CD8-positive, alpha-beta T cell (primary cell): ENCODE measurements at places on chromosomes 2 and 18.

DNA sequence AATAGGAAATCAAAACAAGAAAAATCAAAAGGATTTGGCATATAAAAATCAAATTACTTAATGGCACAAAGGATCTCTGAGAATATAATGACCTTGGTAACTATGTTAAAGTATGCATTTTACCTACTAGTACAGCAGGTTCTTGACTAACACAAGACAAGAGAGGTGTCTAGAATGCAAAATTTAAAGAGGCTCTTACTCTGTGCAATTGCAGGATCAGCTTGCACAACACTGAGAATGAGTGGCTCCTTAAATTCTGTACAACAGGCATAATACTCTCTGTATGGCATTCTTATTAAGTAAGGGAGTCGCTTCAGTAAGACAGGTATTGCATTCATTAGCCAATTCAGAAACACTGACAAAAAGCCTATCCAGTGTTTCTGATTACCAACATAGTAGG is 72.6 kb downstream of the UGP2 start:
- no peak for DNase-seq

DNA sequence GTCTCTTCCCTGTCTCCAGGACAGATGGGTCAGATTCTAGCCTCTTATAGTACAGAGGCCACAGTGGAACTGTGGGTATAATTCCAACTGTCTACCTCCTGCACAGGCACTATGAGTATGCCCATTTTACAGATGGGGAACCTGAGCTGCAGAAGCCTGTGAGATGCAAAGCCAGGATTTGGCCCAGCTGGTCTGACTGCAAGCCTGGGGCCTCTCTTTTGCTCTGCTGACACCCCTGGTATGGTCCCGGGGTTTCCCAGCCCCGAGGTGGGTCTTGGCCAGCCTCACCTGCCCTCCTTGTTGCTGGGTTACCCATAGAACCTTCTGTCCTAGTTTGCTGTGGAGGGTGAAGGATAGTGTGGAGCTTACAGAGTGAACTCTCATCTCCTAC is 9.8 kb downstream of the HS6ST1 start:
- DNase-seq, result no peak

DNA sequence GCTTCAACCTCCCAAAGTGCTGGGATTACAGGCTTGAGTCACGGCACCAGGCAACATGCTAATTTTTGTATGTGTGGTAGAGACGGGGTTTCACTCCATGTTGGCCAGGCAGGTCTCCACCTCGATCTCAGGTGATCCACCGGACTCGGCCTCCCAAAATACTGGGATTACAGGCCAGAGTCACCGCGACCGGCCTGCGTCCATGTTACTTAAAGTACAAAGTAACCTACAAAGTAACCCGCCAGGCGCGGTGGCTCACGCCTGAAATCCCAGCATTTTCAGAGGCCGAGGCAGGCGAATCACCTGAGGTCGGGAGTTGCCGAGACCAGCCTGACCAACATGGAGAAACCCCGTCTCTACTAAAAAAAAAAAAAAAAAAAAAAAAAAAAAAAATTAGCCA is 1.1 kb upstream of the ANKRD30B start:
- DNase-seq, result no peak

- DNase-seq, result no peak
Measured at GRCh38 chr2:181984060-181984459, 1.6 kb upstream of the PPP1R1C start.

- DNase-seq, result no peak
Measured at GRCh38 chr2:70964133-70964532, 14.3 kb upstream of the ANKRD53 start.

DNA sequence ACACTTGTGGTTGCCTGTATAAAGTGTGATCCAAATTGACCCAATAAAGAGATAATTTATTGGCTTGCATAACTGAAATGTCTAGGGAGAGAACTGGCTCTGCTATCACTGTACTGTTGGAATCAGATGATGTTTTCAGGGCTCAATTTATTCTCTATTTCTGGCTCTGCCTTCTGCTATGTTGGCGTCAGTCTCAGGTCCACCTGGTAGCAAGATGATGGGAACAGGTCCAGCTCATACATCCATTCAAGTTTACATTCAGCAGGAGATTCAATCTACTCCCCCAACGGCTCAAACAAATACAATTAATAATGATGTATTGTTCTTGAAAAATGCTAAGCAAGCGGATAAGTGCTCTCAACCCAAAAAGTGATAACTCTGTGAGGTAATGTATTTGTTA is 297.7 kb upstream of the SYT4 start:
- DNase-seq, result no peak

GRCh38 chr18:32049393-32050171 is 31.0 kb downstream of the RNF125 start:
- peak; percentile 44 for DNase-seq

GRCh38 chr18:8828300-8828699 is 122.9 kb downstream of the MTCL1 start:
- DNase-seq, result no peak

DNA sequence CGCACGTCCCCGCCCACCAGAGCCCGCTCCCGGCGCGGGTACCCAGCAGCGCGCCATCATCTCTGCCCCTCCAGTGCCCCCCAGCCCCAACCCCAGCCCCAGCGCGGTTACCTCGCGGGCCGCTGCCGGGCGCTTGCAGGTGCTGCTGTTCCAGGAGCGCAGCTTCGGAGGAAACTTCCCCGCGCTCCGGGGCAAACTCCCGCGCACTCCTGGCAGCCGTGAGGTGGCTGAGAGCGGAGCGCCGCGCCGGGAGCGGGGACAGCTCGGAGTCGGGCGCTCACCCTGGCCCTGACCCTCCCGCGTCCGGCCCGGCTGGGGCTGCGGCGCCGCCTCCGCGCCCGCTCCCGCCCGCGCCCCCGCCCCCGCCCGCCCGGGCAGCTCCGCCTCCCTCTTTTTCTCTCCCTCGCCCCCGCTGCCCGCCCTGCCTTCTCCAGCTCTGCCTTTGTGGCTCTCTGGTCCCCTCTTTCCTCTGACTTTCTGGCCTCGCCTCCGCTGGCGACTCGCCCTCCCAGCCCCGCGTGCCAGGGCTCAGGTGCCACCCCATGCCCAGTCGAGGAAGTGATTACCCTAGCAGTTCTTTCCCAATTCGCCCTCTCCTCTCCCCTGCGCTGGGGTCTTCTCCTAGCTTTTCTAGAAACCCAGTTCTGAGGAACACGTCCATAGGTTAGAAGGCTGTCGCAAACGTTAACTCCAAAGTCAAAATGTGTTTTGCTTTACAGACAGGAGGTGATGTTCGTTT is at the start of gene CHST9:
CHST9 (minus strand) TSS at position 284 of the 739 bp plus-strand sequence. CDS start 42,499 bp downstream, outside the sequence.
- DNase-seq, result no peak

GRCh38 chr2:191682126-191682525 is 4.2 kb downstream of the NABP1 start:
- DNase-seq, result no peak
